ENCODE measurements at places on chromosomes 5 and 9.
A peak's percentile ranks its signal among the peaks of the same experiment; 100 is the strongest.

- no peak for DNase-seq
Measured at GRCh38 chr5:146091881-146092280, 13.5 kb downstream of the PLAC8L1 start.

DNA sequence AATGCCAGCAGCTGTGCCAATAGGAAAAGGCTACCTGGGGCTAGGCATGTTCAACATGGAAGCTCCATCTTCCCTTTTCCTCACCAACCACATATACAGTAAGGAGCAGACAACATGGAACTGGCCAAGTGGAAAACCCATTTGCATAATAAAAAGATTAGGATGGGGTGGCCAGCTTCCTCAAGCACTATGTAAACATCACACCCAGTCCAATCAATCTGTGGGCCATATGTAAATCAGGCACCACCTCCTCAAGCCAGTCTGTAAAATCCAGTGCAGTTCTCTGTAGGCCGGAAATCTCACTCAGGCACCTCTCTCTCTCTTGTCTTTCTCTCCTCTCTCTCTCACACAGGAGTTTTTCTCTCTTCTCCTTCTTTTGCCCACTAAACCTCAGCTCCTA lies 360.2 kb upstream of the GRIA1 start:
- DNase-seq, result no peak

GRCh38 chr5:36662291-36662851 lies 56.0 kb downstream of the SLC1A3 start:
- DNase-seq, result peak; percentile 28

DNA sequence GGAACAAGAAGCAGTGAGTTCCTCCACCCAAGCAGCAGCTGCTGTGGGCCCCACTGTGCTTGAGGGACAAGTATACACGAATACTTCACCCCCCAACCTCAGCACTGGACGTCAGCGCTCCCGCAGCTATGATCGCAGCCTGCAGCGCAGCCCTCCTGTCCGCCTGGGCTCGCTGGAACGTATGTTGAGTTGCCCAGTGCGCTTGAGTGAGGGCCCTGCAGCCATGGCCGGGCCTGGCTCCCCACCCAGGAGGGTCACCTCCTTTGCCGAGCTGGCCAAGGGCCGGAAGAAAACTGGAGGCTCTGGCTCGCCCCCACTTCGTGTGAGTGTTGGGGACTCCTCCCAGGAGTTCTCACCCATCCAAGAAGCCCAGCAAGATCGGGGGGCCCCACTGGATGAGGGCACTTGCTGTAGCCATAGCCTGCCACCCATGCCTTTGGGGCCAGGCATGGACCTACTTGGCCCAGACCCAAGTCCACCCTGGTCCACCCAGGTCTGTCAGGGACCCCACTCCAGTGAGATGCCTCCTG lies 57.1 kb upstream of the TESK1 start:
- DNase-seq, result no peak

- DNase-seq, result no peak
Measured at GRCh38 chr5:69525490-69525889, 32.9 kb downstream of the OCLN start.

DNA sequence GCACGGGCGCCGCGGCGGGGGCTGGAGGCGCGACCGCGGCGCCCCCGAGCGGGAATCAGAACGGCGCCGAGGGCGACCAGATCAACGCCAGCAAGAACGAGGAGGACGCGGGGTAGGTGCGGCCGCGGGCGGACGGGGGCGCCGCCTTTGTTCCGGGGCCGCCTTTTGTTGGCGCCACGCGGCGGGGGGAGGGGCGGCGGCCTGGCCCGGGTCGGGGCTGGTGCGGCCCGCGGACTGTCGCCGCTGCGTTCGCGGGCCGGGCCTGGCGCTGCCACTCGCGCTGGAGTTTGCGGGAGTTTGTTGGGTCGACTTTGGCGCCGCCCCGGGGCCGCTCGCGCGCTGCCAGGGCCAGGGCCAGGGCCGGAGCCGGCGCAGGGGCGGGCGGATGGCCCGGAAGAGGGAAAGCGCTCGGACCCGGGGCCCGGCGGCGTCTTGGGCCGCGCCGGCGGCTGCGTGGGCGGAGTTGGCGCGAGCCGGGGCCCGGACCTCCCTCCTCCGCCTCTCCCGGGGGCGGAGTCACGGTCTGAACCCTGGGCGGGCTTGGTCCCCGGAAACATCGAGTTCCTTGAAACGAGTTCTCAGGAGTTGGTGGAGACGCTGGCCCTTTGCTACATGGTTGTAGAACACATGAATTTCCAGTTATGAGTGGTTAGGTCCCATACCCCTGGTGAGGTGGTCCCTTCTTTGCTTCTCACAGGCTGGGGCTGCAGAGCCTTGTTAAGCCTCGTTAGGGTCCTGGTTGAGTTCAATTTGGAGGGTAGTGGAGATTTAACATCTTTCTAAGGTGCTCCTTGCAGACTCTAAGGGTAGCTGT lies 809 bp downstream of the HNRNPAB start:
- DNase-seq, result peak; percentile 51

- DNase-seq, result no peak
Measured at GRCh38 chr9:124384210-124384609, 31.0 kb downstream of the PSMB7 start.

Measured in Kasumi-1 (cell line).